Spleen (tissue), 13 donors: ENCODE measurements at places on chromosomes 11 and 22.

- no peak for DNase-seq
Measured at GRCh38 chr11:118263112-118263511, 985 bp downstream of the MPZL2 start.

GRCh38 chr11:132944569-132944944 is 587.7 kb downstream of the OPCML start:
- DNase-seq, result no peak

- DNase-seq, result no peak
Measured at GRCh38 chr11:83118814-83119213, 38.1 kb upstream of the PCF11 start.

GRCh38 chr11:59802639-59803176 is 7.9 kb downstream of the MRPL16 start:
- no peak for DNase-seq

- DNase-seq, result peak; percentile 78
Measured at GRCh38 chr11:834371-835316, 1.9 kb downstream of the CD151 start.

DNA sequence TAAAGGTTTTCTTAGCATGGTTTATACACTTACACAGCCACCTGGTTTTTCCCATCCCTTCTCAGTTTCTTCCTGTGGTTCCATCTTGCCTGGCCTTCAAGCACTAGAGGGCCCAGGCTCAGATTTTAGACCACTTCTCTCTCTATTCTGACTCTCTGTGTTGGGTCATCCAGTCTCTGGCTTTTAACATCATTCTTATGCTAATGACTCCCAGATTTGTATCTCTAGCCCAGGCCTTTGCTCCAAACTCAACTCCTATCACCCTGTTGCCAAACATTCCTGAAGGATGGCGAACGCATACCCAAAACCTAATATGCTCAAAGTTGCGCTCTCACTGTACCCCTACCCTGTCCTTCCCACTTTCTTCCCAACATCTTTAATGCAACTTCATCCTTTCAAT is 135.1 kb downstream of the SPATA19 start:
- no peak for DNase-seq

DNA sequence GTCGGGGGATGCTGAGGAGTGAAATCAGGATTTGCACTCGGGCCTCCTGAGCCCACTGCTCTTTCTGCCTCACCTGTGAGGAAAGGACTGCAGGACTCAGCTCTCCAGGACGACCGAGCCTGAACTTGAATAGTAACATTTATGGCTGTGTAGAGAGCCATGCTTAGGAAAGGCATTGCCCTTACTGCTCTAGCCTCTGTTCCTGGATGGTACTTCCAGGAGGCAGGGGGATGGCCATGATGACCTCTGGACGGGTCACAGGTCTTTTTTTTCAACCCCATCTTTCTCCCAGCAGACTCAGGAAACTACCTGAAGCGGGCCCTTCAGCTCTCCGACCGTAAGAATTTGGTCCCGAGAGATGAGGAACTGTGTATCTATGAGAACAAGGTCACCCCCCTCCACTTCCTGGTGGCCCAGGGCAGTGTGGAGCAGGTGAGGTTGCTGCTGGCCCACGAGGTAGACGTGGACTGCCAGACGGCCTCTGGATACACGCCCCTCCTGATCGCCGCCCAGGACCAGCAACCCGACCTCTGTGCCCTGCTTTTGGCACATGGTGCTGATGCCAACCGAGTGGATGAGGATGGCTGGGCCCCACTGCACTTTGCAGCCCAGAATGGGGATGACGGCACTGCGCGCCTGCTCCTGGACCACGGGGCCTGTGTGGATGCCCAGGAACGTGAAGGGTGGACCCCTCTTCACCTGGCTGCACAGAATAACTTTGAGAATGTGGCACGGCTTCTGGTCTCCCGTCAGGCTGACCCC is 11.3 kb downstream of the ANKK1 start:
- DNase-seq, result peak; percentile 68

GRCh38 chr11:126993599-126993998 is 7.0 kb downstream of the KIRREL3 start:
- no peak for DNase-seq

- DNase-seq, result no peak
Measured at GRCh38 chr22:41857155-41857859, 24.4 kb downstream of the SREBF2 start.
